Colonic mucosa (tissue), 4 donors: ENCODE measurements at places on chromosomes 5 and 9. TPM values are rescaled to one million over a fixed set of nuclear protein-coding genes. Genes with fewer than 3 reads are reported as not detected.

DNA sequence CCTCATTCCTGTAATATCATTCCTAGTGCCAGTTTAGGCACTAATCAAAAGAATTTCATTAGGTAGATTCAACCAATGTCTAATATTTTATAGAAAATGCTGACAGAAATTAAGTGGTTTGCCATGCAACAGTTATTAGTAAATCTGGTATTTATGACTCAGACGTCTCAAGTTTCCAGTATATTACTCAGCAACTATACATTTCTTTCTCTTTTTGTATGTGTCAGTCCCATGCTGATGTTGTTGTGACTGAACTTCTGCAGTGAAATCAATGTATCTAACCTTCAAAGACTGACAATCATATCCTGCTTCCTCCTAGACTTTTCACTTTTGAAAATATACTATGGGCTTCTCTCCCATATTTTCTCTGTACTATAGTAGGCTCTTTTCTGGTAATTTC lies 822.5 kb downstream of the NR2F1-AS1 start:
- no peak overlapping the region for H3K4me3 ChIP-seq
- no peaks in the 10 kb centered on the region for H3K27me3 ChIP-seq
- DNase-seq = no peak
- no peak overlapping the region for H3K27ac ChIP-seq

DNA sequence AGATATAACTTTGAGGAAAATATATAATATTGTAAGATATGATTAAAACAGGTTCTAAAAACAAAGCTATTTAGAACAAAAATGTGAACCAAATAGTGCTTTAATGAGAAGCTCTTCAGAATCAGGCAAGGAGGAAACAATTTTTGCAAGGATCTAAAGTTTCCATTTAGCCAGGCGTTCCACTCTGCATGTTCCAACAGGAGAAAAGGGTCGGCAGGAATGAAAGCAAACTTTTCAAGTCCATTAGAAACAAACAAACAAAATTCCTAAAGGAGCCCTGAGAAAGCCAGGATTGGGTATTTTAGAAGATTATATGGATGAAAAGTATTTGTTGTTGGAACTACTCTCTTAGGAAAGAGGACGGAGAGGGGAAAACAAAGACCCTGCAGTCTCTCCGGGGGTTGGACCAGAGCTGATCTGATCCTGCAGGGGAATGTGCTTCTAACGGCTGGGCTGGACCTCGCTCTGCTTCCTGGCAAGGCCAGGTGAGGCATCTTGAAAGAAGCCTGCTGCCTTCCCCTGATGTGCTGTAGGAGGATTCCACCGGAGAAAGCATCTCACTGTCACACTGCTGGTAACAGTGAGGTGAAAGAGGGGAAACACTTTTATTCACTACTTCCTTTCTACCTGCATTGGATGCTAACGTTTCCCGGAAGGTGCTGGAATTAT lies 94.6 kb downstream of the PRRT1B start:
- no peak for DNase-seq
- H3K27me3 ChIP-seq = no peaks in the 10 kb centered on the region
- no peaks in the 10 kb centered on the region for H3K36me3 ChIP-seq
- no peak overlapping the region for H3K4me3 ChIP-seq

GRCh38 chr9:128404560-128404959 lies 16.1 kb upstream of the CERCAM start:
- H3K27ac ChIP-seq = no peak overlapping the region
- no peaks in the 10 kb centered on the region for H3K36me3 ChIP-seq
- DNase-seq = no peak

DNA sequence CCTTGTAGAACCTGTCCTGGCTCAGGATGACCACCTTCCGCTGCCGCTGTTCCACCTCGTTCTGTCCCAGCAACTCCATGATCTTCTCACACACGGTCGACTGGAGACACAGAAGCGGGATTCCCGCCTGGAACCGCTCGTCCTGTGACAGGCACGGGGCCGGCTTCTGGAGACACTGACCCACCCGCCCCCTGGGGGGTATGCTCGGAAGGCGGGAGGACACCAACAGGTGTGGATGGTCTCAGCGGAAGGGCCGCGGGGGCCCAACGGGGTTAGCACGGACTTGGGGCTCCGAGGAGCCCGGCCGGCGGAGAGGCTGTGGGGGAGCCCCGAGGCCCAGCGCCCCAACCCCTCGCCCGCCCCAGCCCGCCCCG lies 530 bp downstream of the UCK1 start:
- peak; percentile 42 for DNase-seq
- H3K27ac ChIP-seq = peak overlapping the region; percentile 36
- H3K4me3 ChIP-seq = peak overlapping the region; percentile 100
- H3K4me1 ChIP-seq = peaks cover 10% of the 10 kb centered on the region
- H3K27me3 ChIP-seq = no peaks in the 10 kb centered on the region
- H3K36me3 ChIP-seq = peaks cover 5% of the 10 kb centered on the region

DNA sequence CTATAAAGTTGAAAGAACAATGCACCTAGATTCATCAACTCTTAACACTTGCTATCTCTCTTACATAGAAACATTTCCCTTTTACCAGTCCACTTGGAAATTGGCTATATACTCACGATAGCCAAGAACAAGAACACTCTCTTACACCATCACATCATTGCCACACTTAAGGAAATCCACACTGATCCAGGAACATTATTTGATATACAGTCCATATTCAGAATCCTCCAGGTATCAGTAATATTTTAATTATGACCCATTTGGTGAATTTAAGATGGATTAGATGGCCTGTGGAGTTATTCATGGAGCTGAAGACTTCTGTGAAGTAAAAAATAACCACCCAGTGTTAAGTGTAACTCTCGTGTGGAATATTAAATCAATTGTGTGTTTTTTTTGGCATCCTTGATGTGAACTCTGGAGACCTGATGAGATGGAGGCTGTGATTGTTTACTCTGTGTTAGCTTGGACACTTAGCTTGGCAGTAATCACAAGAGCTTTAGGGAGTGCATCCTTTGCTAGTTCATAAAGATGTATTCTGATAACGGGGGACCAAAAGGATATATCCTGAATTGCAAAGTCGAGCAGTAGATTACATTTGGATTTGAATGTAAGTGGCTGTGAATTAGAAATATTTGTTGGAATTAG lies 52.0 kb upstream of the ABL1 start:
- H3K36me3 ChIP-seq = no peaks in the 10 kb centered on the region
- no peak overlapping the region for H3K27ac ChIP-seq
- no peak overlapping the region for H3K4me3 ChIP-seq
- no peaks in the 10 kb centered on the region for H3K4me1 ChIP-seq

- H3K4me3 ChIP-seq = no peak overlapping the region
- no peaks in the 10 kb centered on the region for H3K27me3 ChIP-seq
- H3K36me3 ChIP-seq = no peaks in the 10 kb centered on the region
- no peak overlapping the region for H3K27ac ChIP-seq
- DNase-seq = no peak
These were observed 52.5 kb downstream of the NR3C1 start for GRCh38 chr5:143350751-143351602.

- H3K36me3 ChIP-seq = no peaks in the 10 kb centered on the region
- no peak overlapping the region for H3K27ac ChIP-seq
- H3K27me3 ChIP-seq = no peaks in the 10 kb centered on the region
- H3K4me1 ChIP-seq = no peaks in the 10 kb centered on the region
These were observed 744 bp downstream of the GMCL2 start for GRCh38 chr5:178186427-178186826.

DNA sequence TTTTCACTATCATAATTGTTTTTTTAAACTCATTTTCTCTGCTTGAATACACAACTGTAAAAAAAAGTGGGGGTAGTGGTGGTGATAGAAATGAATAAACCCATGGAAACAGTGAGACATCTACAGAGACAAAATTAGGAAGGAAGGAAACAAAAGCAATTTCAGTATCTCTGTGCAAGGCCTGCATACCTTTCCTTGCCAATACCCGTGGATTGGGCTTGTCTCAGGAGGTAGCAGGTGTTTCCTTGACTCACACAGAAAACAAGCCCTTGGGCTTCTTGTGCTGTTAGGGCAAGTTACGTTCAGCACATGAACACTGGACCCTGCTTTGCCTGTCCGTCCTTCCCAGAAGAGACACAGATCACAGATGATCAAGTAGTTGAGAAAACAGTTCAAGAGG lies 372.2 kb downstream of the ZSWIM6 start:
- no peak overlapping the region for H3K27ac ChIP-seq
- H3K4me3 ChIP-seq = no peak overlapping the region
- DNase-seq = no peak
- H3K4me1 ChIP-seq = no peaks in the 10 kb centered on the region
- no peaks in the 10 kb centered on the region for H3K27me3 ChIP-seq

DNA sequence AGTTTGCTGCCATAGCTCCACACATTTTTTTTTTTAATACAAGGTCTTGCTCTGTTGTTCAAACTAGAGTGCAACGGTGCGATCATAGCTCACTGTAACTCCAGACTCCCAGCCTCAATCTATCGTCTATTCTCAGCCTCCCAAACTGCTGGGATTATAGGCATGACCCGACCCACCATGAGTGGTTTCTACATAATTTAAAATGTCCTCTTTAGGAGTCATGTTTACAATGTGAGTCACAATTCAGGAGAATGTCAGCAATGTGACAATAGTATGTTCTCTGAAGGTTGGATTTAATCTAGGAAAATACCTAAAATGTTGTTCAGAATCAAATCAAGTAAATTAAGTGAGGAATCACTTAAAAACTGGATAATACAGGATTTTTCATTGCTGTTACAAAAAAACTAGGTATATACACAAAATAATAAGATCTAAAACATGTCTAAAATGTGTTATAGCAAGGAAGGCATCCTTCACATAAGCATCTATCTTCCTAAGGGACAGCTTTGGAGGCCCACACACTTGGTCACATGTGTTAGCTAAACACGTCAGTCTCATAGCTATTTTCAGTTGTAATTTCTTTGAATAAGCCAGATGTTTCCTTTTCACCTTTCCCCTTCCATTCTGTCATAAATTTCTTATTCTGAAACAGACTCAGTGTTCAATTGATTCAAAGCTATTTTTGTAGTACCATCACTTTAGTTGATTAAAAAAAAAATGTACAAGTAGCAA lies 30.0 kb upstream of the ELAVL2 start:
- H3K27ac ChIP-seq = no peak overlapping the region
- H3K4me1 ChIP-seq = no peaks in the 10 kb centered on the region
- H3K27me3 ChIP-seq = peaks cover 5% of the 10 kb centered on the region
- DNase-seq = no peak

DNA sequence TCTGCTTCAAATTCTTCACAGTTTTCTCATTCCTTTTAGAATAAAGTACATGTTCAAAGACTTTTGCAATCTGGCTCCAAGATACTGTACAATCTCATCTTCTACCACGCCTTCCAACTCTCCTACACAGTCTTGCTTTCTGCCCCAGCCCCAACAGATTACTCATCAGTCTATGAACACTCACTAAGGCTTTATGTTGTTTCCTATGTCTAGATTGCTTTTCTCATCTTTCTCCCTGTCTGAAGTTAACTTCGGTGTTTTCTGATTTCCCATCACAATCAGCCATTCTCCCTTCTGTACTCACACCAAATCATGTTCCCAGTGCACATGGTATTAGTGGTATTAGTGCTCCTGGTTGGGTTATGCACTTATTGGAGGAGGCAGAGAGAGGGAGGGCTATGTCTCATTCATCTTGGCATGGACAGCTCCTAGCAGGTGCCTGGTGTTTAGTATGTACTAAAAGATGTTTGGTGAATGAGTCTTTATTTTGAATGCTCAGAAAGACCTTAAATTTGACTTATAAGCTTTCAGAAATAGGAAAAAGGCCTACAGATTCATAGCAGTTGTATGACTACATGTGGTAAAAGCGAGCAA lies 44.0 kb upstream of the ZNF608 start:
- H3K27me3 ChIP-seq = no peaks in the 10 kb centered on the region
- peaks cover 4% of the 10 kb centered on the region for H3K4me1 ChIP-seq
- DNase-seq = no peak
- H3K27ac ChIP-seq = peak overlapping the region; percentile 77
- H3K4me3 ChIP-seq = no peak overlapping the region
- H3K36me3 ChIP-seq = no peaks in the 10 kb centered on the region

- no peaks in the 10 kb centered on the region for H3K36me3 ChIP-seq
- peak overlapping the region; percentile 83 for H3K27ac ChIP-seq
- DNase-seq = no peak
- H3K27me3 ChIP-seq = no peaks in the 10 kb centered on the region
These were observed 344.1 kb upstream of the RPS23 start for GRCh38 chr5:82622205-82622604.

The RNF180 gene
- 2.7 TPM for total RNA-seq

The ABHD17B gene
- total RNA-seq = 20.6 TPM
